Lung microvascular endothelial cell (primary cell): ENCODE measurements at places on chromosomes 6 and 20.

DNA sequence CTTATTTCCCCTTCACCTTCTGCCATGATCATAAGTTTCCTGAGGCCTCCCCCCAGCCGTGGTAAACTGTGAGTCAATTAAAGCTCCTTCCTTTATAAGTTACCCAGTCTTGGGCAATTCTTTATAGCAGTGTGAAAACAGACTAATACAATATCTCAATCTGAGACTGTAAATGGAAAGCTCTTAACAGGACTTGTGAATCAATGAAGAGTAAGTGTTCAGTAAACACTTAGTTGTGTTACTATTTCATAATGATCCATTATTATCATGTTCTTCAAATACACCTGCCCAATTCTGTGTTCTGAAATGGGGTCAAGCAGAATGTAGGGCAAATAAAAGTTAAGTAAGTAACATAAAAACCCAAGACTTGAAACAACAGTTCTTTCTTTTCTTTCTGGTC lies 266.2 kb downstream of the TENT5A start:
- DNase-seq = no peak

DNA sequence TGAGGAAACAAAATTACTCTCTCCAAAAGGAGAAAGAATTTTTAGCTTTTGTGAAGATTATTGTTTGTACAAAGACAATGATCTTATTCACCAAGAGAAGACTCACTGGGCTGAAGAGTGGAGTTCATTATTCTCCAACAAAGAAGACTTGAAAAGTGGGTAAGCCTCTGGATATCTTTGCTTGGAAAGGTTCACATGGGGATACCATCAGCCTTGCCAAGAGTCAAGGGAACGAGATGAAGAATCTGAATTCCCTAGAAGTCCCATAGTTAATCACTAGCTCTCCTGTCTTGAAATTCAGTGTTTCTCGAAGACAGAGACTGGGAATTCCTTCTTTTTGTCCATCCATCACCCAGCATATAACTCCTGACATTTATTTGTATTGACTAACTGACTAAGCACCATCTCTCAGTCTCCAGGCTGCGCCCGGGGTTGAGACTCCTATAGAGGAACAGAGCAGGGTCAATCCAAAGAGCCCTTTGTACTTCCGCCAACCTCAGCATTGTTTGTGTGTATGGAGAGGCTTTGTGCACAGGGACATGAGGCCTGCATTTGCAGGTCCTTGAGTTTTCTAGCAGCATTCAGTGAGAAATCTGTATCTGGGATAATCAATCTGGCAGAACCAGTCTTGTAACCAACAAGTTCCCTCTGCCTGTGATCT lies 461.9 kb downstream of the KIF16B start:
- no peak for DNase-seq

- DNase-seq = no peak
Measured at GRCh38 chr6:131683479-131683878, 17.7 kb downstream of the OR2A4 start.

DNA sequence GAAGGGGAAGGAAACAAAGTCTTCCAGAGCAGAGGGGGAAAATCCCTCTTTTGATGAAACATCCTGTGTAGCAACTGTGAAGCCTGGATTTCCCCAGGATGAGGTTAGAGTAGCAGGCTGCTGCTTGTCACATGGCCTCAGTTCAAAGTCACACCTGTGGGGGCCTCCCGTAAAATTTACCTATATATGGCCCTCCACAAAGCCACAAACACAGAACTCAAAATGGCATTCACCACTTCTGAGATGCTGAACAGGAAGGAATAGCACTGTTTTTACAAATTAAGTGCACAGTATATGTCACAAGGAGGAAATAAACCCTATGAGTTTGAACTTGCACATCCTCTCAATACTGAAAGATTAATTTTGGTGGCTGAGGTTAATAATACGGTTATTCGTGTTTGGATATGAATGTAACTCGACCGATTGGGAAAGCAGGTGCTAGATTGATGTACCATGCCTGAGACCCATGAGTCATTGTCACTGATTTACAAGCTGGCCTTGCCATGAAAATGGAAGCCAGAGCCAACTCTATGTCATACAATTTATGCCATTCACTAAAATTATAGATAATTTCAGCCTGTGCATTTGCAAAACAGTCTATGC lies 70.6 kb downstream of the SGK1 start:
- peak; percentile 43 for DNase-seq

- DNase-seq = no peak
Measured at GRCh38 chr20:4569865-4570264, 151.8 kb upstream of the PRND start.

- no peak for DNase-seq
Measured at GRCh38 chr20:41014561-41015088, 14.0 kb upstream of the TOP1 start.

DNA sequence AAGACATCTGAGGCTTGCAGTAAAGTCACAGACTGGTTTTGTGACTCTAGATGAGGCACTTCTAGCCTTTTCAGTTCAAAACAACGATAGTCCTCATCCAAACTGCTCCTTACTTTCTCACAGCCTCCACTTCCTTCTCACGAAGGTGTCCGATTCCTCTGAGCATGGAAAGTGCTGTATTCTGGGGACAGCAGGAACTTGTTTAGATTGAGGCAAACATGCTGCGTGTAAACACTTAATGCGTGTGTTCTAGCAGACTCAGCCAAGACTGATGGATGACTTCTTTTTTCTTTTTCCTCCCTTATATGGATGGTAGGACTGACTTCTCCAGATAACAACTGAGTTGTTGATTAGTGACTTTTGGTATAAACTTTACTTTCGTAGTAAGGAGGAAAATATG lies 80.2 kb upstream of the PRDM1 start:
- DNase-seq = no peak

- peak; percentile 51 for DNase-seq
Measured at GRCh38 chr6:52162940-52163908, 23.0 kb upstream of the IL17A start.

- no peak for DNase-seq
Measured at GRCh38 chr20:47533518-47534062, 31.9 kb downstream of the NCOA3 start.

DNA sequence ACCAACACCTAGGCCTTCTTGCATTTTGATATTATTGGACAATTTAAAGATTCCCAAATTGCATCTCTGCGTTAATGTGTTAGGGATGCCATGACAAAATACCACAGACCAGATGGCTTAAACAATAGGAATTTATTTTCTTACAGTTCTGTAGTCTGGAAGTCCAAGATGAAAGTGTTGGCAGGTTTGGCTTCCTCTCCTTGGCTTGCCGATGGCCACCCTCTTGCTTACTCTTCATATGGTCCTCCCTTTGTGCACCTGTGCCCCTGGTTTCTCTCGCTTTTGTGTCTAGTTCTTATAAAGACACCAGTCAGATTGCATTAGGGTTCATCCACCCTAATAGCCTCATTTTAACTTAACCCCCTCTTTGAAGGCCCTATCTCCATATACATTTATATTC lies 842.4 kb upstream of the FLRT3 start:
- no peak for DNase-seq

DNA sequence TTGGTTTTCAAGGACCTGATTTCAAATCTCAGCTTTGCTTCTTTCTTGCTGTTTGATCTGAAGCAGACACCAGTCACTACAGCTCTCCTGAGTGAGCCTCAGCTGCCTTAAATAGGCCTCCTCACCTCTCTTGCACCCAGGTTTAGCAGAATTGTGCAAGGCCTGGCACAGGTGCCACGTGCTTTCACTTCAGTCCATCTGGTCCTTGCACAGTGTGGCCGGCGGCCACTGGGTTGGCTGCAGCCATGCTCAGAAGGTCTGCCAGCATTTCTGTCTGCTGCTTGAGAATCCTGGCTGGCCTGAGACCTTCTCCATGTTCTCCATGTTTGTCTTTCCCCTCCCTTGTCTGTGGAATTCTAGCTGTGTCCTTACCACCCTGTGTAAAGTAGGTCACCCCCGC lies 14.5 kb upstream of the DAAM2 start:
- no peak for DNase-seq

DNA sequence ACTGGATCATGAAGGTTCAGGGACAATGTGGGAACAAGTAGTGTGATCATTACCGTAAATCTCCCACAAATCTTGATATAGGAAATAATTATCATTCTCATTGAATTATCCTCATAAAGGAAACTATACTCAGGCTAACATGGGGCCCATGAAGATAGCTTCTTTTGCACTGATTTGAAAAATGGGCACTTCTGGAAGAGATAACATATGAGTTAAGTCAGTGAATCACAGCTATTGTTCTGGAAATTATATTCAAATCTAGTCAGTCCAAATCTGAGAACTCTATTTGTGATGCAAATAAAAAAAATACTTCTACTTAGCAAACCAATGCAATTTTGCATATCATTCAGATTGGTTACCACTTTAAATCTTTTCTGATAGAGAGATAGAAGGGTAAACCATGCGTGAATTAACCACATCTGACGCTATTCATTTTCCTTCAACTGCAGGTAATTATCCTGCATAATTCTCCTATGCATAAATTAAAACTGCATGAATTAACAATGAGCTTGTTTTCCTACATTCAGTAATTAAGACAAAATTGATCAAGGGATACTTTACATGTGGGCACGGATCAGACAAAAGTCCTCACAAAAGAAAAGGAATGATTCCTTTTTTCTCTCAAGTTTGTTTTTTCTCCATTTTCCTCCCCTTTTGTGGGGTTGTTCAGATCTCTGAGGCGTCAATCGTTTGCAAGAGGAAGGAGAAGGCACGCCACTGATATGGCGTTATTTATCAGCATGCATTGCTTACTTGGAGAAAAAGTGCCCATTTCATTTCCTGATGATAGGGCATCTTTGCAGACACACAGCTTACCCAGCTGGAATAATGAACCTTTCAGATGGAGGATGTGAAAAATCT lies 36.4 kb downstream of the RIPOR2 start:
- no peak for DNase-seq

GRCh38 chr6:41017663-41018062 lies 21.4 kb downstream of the UNC5CL start:
- DNase-seq = no peak

DNA sequence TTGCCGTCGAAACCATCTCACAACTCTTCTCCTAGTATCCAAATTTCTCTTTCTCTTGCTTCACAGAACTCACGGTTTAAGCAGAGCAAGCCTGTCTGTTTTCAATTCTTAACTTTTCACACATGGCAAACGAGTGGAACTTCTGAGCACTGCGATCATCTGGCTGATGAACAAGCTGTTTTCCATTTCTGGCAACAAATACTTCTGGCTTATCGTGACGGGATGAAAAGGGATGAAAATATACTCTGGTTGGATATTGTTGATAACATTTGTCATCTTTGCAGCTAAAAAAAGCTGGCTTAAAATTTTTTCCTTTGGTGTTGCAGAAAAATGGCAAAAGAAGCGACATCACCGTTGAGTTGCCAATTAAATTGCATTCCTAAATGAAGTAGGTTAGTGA lies 515.2 kb upstream of the JARID2 start:
- DNase-seq = no peak

GRCh38 chr20:13898012-13898612 lies 92.3 kb downstream of the SEL1L2 start:
- no peak for DNase-seq
